ENCODE measurements at places on chromosomes 11 and 22. TPM values are rescaled to one million over a fixed set of nuclear protein-coding genes. Genes with fewer than 3 reads are reported as not detected.

Gene CNIH2
- 0.33 TPM for total RNA-seq

Gene LIN7C
- 28.4 TPM for total RNA-seq

Gene SLC22A9
- not detected for total RNA-seq

DNA sequence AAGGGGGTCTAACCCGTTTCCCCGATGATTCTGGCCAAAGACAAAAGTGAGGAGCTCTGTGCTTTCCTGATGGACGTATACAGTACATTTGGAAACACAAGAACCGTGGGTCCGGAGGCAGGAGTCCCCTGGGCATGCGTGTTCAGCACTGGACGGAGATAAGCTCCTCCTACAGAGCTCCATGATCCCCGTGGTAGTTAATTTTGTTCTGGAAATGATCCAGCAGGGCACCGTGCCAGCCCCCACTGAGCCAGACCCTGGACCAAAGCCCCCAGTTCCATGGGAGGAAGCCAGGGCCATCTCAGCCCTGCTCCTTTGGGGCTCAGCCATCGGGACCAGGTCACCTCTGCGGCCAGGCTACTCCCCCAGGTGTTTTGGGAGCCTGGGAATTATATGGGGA is 83.3 kb downstream of the TRMU start:
- DNase-seq, result no peak

GRCh38 chr11:114928260-114928870 is 250.0 kb downstream of the NXPE2 start:
- DNase-seq, result no peak

All from ovary (tissue), 10 donors.